ENCODE measurements at places on chromosomes 4 and X. TPM values are rescaled to one million over a fixed set of nuclear protein-coding genes. Genes with fewer than 3 reads are reported as not detected.

Gene ATOH1
- not detected for total RNA-seq

Gene PPARGC1A
- 0.60 TPM for total RNA-seq

DNA sequence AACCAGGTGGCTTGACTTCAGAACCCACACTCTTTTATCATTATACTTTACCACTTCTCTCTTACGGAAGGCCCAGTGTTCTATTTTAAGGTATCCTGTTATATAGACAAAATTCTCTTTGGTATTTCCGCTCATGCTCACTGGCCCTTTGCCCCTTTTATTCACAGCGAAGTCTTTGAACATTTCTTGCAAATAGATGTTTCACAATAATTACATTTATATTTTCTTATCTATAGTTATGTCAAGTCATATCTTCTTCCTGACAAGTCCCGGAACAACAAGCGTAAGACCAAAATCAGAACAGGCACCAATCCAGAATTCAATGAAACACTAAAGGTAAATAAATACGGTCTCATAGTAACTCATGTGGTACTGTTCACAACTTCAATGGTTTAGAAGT, 102.0 kb downstream of the SYTL5 start:
- no peak for ATAC-seq

Gene TKTL2
- total RNA-seq = not detected

Gene FGF5
- not detected for total RNA-seq

- no peak for ATAC-seq
These were observed 77.1 kb downstream of the RBM46 start for GRCh38 chr4:154858166-154858565.

DNA sequence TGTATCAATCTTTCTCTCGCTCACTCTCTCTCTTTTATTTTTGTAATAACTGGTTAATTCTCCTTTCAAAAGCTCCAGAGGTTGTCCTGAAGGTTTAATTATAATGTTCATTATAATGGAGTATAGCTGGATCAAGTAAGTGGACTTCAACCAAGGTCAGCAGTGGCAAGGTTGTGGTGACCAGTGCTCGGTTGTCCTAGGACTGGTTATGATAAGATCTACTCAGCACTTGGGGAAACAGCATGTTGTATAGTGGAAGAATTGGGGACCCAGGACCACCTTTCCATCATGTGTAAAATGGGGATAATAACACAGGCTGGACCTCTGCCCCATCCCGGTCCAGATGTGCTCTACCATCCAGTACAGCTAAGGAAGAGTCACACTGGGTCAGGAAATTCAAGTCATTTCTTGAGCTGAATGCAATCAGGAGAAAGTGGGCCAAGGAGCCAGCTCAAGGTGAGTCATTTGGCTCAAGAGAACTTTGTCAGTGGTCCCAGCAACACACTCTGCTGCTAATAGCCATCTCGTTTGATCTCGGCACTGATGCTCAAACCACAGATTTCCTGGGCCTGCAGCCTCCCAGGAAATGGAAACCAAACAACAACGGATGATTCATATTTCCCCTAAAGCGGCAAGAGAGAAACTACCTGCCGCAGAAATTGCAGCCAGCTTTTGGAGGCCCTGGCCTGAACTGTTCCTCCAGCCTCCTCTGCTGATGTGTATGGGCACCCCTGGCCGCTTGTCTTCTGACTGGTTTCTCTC, 123.6 kb upstream of the RBPJ start:
- peak; percentile 72 for ATAC-seq

DNA sequence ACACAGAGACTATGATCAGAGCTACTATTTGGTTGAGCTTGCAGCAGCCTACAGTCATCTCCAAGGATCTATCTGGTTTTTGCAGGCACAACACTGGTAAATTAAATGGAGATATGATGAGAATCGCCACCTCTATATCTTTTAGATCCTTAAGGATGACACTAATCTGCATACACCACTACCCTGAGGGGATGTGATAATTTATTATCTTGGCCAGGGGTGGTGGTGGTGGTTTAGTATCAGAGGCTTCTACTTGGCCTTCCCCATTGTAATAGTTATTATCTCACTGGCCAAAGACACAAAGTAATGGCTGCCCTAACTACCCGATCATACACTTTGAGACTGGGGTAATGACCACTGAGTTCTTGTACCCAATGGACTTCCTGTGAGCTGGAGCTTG, 21.2 kb downstream of the CCDC160 start:
- ATAC-seq = no peak

DNA sequence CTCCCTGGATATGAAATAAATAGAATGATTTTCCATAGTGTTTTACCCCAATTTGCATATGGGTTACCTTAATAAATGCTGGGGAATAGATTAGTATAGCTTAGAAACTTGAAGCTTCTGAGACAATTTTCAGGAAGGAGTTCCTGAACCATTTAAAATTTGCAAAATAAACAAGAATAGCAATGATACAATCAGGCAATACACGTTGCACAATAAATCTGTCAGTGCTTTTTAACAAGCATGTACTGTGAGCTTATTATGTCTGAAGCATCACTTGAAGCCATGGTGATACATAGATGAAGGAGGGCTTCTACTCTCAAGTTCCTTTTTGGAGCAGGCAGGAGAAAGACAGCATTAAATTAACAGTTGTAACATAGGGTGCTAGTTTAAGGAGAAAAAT, 84.2 kb upstream of the WDFY3 start:
- ATAC-seq = no peak

GRCh38 chr4:101458914-101459313, 111.6 kb upstream of the PPP3CA start:
- no peak for ATAC-seq

GRCh38 chr4:176230836-176231235, 35.5 kb upstream of the SPATA4 start:
- no peak for ATAC-seq

- no peak for ATAC-seq
These were observed 35.3 kb downstream of the NPFFR2 start for GRCh38 chr4:72067051-72067450.

GRCh38 chr4:36278789-36279188, 2.6 kb upstream of the DTHD1 start:
- peak; percentile 82 for ATAC-seq

DNA sequence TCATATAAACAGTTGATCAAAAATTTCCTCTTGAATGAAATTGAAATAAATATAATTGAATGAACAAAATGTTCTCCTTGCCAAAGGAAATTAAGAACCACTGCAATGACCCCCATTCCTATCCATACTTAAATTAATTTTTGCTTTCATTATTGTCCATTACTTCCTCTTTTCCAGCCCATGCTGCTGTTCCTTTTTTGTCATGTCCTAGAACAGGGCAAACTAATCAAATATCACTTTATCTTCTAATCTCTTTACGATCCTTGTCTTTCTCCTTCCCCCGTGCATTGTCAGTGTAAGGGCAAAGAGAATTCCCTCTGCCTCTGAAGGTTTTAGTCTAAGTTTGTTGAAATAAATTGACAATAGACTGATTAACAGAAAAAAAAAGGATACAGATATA, 203.0 kb downstream of the CENPC start:
- no peak for ATAC-seq

GRCh38 chrX:129613596-129613995, 41.2 kb downstream of the APLN start:
- peak; percentile 42 for ATAC-seq

DNA sequence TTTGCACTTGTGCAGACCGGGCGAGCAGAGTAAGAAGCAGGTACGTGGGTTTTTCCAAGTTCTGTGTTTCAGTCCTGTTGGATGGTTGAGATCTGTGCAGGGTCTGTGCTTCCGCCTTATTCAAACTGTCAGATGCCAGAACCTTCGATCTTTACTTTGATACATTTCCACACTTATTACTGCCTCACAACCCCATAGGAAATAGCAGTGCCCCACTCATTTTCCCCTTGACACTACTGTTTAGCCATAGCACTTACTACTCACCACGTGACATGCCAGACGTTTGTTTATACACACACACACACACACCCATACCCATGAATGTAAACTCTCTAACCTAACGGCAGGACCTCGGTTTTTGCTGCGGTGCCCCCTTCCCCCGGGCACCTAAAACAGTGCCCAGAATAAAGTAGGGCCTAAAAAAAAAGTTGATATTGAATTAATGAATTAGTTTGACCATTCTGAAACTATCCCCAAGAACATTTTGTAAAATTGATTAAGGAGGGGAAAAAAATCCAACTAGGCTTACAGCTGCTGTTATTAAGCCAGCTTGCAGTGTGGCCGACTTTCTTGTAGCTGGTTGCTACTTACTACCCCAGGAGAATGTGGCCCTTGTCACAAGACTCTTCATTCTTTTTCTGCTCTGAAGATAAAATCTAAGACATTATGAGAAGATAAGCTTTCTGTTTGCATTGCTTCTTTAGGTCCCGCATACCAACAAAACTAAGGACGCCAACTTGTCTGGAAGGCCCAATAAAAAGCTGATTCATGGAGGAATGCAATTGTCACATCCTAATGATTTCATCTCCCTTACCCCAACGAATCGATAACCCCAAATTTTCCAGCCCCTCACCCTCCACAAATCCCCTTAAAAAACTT, 704 bp upstream of the SEPSECS start:
- ATAC-seq = peak; percentile 56

Gene C4orf50
- total RNA-seq = 0.04 TPM

GRCh38 chrX:68648960-68649359, 1.5 kb downstream of the STARD8 start:
- ATAC-seq = no peak

GRCh38 chr4:53688186-53688790, 97.0 kb upstream of the LNX1 start:
- no peak for ATAC-seq

Gene DDX53
- not detected for total RNA-seq

Gene OFD1
- total RNA-seq = 22.4 TPM

Gene RHOXF1
- total RNA-seq = not detected

Gene EFHC2
- 0.80 TPM for total RNA-seq

DNA sequence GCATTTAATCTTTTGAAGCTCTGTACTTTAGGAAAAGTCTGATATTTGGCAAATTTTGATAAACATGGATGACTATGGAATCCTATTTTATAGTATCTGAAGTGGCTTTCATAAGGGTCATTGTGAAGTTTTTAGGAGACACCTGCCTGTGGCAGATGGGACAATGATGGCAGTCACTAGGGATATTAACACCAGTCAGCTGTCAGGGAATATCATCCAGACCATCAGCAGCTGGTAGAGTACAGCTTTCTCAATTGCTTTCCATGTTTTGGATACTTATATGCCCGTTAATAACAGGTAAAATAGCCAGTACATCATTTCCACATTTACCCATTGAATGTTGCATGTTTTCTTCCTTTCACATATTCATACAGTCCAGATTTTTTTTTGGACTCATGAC, 39.1 kb downstream of the NPNT start:
- no peak for ATAC-seq

DNA sequence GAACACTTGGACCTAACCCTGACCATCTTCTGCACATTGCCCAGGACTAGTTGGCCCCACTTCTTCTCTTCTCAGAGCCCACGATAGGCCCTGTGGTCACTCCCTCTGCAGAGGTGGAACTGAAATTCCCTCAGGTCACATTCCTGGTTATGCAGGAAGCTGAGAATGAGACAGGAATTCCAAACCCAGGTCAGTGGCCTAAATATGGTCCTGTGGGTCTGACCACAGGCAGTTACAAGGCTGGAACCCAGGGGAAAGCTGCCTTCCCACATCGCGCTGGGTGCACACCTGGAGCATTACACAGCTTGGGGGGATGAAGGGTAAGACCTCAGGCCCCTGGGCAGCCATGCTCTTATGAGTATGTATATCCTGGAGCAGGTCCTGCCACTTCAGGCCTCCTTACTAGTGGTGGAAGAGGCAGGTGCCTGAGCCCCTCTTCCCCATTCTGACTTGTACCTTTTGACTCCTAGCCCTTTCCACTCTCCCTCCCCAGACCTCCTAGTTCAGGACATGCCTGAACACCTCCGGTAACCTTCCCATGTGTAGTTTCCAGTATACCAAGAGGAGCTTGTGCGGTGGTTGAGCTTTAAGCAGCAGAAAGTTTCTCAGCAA, 173.5 kb downstream of the ASMT start:
- no peak for ATAC-seq

DNA sequence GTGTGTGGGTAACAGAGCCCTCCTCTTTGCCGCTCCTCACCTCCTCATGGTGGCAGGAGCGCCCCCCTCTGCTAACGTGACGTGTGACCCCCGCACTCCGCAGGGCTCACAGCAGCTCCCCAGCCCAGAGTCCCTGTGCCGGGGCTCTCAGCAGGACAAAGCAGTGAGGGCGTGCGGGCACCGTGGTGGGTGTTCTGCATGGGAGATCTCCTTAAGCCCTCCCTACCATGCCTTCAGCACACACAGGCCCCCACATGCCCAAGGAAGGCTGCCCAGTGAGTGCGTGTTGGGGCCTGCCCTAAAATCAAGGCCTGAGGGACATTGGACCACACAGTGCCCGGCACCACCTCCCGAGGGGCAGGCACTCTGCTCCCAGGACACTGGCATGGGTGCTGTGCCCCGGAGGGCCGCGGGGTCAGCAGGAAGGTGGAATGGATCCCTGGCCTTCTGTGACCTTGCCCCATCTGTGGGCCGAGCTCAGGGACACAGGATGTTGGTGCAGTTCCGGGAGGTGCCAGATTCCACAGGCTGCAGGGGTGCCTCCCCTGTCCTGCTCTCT, 10.1 kb downstream of the PSAPL1 start:
- no peak for ATAC-seq

- no peak for ATAC-seq
These were observed 64.3 kb downstream of the METTL14 start for GRCh38 chr4:118749347-118749988.

GRCh38 chrX:40170830-40171512, 73.2 kb upstream of the BCOR start:
- ATAC-seq = no peak

- peak; percentile 39 for ATAC-seq
These were observed 119.7 kb upstream of the NWD2 start for GRCh38 chr4:37124800-37125199.

DNA sequence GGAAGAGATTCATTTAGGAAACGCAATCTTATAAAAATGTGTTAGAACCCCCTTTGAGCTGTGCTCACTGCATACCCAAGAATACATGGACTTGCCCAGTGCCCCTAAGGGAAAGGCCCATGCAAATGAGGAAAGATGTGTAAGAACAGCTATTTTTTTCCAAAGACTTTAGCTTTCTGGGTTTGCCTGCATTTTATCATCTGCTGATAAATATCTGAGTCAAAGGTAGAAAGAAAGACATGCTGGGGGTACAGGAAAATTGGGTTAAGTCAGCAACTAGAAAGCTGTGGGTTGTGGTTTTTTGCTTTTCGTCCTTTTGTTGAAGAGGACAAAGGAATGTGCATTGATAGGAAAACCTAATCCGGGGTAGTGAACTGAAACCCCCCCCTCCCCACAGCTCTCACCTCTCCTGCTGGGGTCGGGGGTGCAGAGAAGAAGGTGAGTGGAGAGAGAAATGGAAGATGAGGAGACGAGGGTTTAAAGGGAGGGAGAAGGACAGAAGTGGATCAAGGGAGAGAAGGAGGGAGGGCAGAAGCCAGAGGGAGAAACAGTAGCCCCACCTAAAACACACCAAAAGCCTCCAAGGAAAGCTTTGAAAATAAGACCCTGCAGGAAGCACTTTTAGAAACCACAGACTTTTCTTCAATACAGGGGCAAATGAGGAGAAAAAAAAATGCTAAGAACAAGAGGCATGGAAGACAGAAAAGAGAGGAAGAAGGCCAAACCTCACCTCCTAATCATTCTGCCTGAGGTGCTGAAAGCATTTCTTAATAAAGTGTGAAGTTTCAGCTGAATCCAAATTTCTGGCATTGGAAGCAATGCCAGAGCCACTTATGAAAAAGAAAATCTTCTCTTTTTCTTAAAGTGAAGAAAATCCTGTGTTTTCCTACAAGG, 49.3 kb downstream of the KDR start:
- ATAC-seq = no peak

Gene TAF7L
- 0.12 TPM for total RNA-seq

Gene SPANXD
- total RNA-seq = not detected

All from esophagus mucosa (tissue), 1 donor.